ENCODE measurements at places on chromosomes 6 and 20. TPM values are rescaled to one million over a fixed set of nuclear protein-coding genes. Genes with fewer than 3 reads are reported as not detected.

DNA sequence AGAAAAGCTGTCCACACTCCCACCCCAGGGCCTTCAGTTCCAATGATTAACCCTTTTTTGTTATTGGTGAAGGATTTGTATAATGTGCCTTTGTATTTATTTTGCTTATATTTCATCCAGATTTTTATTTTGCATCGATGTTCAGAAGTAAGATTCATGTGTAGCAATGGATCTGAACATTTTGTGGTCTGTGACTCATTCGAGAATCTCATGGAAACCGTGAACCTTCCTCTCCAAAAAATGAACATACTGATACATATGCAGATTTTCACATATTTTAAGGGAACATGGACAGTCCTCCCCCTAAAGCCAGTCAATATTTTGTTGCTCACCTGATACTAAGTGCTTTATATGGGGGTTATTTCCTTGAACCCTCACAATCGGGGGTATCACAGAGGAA, 421.8 kb upstream of the SOX4 start:
- DNase-seq, result no peak

- peak; percentile 68 for DNase-seq
Observed at GRCh38 chr20:46562373-46563169, 12.1 kb upstream of the OCSTAMP start.

DNA sequence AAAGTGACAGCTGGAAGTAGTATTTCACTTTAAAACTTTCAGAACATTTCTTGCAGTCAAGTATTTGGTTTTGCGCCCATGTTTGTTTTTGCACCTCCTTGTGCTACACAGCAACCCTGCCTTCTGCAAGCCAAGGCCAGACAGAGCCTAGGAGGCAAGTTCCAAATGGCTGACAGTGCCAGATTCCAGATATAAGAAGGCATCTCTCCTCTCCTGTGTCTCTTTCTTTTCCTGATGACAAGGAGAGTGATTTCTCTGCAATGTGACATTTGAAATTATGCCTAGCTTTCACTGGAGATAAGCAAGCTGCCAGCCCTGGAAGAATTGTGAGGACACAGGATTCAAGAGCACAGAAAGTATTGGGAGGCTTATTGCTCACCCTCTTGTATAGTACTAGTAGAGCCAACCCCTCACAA, 149.1 kb upstream of the TENT5A start:
- peak; percentile 18 for DNase-seq

GRCh38 chr6:106959985-106960384, 14.5 kb downstream of the CD24 start:
- no peak for DNase-seq

DNA sequence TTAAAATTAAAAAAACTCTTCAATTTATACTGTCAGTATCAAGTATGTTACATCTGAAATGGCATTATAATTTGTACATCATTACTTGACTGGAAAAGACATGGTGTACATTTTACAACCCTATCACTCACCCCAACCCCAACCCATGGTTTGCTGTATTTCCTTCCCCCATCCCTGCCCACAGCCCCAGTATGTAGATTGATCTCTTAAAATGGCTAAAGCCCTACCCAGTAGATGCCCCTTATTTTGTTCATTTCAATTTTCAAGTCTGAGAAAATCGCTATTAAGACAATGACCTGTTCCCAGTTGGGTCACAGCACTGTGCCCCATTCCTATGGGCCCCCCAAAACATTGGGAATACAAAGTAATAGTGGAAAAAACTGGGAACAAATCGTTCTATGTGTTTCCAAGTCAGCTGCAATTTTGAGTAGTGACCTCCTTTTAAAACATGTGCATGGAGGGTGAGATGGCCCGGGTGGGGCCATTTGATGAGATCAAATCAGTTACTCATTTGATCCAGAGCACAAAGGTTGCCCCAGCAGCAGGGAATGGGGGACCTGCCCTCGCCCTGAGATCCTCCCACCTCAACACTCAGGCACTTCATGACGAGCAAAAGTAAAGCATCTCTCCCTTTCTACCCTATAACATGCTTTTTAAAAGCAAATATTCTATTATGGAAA, 13.3 kb downstream of the EZR start:
- DNase-seq, result no peak

Gene CST11
- not detected for polyA plus RNA-seq

- no peak for DNase-seq
Observed at GRCh38 chr6:150177952-150178520, 35.2 kb downstream of the PPP1R14C start.

Gene CST5
- not detected for polyA plus RNA-seq

GRCh38 chr20:22684072-22684762, 99.8 kb upstream of the FOXA2 start:
- DNase-seq, result peak; percentile 60

Gene SLC17A3
- 0.93 TPM for polyA plus RNA-seq

Gene TINAG
- 29.7 TPM for polyA plus RNA-seq

Gene SCRT2
- not detected for polyA plus RNA-seq

Gene CENPQ
- 12.2 TPM for polyA plus RNA-seq

GRCh38 chr20:57867181-57867803, 157.5 kb upstream of the PMEPA1 start:
- DNase-seq, result no peak

DNA sequence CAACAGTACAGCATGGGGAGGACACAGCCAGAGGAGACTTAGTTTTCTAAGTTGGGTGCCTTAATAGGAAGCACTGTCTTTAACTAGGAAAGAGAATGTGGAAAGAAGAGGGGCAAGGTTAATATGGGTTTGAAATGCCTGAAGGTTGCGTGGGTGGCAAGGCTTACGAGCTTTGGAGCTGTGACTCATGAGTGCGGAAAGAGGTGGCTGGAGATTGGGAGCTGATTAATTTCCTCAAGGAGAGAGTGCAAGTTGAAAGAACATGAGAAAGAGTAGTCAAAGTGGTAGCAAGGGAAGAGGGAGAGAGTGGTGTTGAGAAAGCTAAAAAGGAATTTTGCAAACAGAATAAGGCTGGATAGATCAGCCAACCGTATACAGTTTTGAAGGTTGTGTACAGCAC, 315.1 kb upstream of the PRND start:
- DNase-seq, result no peak

Gene MAP7
- polyA plus RNA-seq, result 30.0 TPM

Gene HAO1
- polyA plus RNA-seq, result not detected

GRCh38 chr20:53698371-53698978, 104.8 kb upstream of the ZNF217 start:
- DNase-seq, result no peak

Gene PSORS1C2
- not detected for polyA plus RNA-seq

DNA sequence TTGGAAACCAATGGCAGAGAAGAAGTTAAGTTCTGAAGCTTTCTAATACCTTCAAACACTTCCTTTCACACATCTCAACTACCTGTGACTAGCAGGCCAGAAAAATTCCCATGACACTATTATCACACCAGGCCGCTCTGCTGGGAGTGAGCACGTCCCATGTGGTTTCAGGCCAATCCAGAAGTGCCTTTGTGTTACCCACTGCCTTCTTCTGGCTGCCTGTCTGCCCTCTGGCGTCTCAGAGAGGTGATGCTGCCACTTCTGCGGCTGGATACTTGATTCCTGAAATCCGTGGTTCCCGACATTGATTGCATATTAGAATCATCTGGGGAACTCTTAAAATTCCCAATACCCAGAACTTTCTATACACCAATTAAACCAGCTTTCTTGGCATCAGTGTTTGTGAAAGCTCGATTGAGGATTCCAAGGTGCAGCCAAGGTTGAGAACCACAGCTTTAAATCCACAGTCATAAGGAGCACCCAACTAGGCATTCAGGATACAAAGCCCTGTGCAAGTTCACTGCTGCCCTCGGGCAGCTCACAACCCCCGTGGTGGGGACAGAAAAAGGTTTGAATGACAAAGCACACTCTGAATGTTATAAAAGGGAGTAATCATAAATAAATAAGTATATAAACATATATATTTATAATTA, 65.6 kb downstream of the STMND1 start:
- DNase-seq, result no peak

- DNase-seq, result no peak
Observed at GRCh38 chr6:44659726-44660125, 272.2 kb downstream of the CDC5L start.

Gene OR2J3
- not detected for polyA plus RNA-seq

DNA sequence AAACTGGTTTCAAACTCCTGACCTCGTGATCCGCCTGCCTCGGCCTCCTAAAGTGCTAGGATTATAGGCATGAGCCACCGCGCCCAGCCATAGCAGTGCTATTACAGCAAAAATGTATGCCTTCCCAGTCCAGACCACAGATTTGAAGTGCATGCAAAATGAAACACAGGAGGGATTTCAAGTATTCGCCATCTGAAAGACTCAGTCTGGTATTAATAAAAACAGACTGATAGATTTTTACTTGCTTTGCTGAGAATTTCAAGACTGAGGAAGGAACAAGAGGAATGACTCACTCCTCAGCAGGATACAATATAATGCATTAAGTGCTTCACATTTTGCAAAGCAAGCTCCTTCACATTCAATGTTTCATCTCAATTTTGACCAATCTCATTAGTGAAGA, 134.9 kb downstream of the TMEM200A start:
- no peak for DNase-seq

DNA sequence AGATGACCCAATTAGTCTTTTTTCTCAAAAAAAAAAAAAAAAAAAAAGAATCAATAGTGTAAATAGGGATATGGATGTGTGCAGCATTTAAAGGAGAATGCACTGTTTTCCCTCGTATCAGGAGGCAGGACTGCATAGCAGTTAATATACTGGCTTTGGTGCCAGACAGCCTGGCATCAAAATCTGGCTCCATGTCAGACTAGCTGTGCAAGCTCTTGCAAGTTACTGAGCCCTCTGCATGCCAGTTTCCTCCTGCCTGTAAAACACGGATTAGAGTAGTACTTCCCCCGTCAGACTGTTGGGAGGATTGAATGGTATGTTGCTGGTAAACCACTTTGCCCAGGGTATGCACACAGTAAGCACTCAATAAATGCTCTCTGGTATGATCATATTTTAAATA, 594.2 kb upstream of the CHD6 start:
- DNase-seq, result no peak

DNA sequence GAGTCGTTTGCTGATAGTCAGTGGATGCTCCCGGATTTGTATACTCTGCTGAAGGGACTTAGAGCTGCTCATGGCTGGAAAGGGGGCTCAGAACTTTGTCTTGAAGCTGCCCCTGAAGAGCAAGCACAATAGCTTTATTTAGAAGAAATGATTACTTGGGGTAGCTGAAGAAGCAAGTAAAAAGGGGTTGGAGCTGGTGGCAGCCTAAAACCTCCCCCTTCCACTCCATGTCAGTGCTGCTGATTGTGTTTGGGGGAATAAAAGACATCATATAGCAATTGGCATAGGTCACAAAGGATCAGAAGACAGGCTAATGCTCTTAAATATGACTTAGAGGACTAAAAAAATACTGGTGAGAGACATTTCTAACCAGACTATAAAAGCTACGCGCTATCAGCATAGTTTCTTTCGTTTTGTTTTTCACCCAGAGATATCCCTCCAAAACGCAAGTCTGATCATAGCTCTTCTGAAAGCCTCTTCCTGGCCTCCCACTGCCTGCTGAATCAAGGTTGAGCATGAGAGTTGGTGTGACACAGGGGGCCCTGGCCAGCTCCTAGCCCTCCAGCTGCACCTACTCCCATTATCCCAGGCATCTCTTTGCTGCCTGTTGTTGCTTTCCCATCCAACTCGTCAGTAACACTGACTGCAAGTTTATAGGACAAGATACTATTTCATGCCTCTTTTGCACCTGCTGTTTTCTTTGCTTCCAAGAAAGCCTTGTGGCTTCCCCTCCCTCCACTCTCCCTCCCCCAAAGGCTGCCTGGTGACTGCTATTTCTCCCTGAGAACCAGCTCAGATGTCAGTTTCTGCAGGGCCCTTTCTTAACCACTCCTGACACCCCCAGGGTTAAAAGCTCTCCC, 33.9 kb upstream of the SGK1 start:
- no peak for DNase-seq

Gene OTOR
- polyA plus RNA-seq, result 0.44 TPM

DNA sequence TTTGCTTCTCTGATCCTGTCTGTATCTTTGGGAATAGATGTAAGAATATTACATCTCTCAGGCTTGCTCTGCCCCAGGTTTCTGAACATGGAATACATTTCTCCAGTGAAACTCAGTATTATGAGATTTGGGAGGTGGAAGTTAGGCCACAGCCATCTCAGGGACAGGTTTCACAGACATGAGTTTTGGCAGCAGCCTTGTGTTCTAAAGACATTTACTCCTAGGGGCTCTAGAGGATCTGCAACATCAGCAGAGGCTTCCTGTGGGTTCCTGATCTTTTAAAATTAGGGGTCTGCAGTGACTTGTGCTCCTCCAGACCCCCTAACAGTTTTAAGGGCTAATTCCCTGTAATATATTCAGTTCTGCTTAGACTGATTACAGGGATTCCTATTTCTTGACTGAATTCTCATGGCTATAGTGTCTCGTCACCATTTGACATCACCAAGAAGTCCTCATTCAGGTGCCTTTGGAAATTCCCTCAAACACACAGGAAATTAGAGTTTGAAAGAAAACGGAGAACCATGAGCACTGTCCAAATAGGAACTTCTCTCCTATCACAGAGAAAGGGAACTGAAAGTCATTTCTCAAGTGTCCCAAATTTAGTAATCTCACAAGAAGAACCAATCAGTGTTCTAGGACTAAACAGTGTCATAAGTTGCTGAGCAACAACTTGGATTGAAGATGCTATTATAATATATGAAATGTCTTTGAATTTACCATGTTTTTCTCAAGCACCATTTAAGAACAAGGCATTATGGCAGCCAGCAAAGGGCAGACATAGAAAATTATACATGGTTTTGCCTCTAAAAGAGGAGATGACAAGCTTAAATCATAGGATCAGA, 2.5 kb upstream of the HLA-DRA start:
- DNase-seq, result no peak

- DNase-seq, result peak; percentile 90
Observed at GRCh38 chr20:36460648-36461599, 80.4 kb upstream of the MYL9 start.

Gene MUC22
- not detected for polyA plus RNA-seq

Gene BNIP5
- 0.19 TPM for polyA plus RNA-seq

DNA sequence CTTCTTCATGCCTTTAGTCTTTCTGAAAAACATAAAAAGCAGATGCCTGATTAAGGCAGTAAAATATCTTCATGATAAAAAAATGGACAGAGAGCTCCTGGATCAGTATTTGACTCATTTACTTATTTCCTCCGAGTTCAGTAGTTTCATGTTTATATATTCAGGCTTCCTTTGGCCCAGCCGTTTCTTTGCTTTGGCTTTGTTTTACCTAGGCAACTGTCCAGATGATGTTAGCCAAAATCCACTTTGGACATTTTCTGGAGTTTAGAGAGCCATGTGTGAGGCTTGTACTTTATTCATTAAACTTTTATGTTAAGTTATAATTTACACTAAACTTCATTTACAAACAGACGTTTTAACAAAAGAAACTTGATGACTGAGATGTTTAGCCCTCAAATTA, 307.1 kb upstream of the RSPO3 start:
- no peak for DNase-seq

- DNase-seq, result peak; percentile 73
Observed at GRCh38 chr6:43873806-43874714, 104.0 kb downstream of the VEGFA start.

Data from left renal pelvis (tissue), 4 donors.